ENCODE measurements at places on chromosomes 5 and 9.

GRCh38 chr9:36245906-36246305 lies 12.3 kb downstream of the GNE start:
- no peak for DNase-seq

DNA sequence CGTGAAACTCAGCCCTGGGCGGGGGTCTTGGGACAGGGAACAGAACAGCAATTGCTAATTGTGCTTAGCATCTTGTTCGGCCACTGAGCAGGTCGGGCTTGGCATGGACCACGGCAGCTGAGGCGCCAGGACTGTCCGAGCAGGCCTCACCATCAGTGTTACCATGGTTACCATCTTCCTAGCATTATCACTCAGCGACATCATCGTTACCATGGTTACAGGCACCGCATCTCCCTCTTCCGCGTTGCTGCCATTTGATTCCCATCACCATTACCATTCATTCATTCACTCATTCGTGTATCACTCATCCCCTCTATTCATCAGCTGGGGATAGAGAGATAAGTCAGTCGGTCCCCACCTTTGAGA lies 81.0 kb upstream of the ZBTB43 start:
- DNase-seq, result no peak

DNA sequence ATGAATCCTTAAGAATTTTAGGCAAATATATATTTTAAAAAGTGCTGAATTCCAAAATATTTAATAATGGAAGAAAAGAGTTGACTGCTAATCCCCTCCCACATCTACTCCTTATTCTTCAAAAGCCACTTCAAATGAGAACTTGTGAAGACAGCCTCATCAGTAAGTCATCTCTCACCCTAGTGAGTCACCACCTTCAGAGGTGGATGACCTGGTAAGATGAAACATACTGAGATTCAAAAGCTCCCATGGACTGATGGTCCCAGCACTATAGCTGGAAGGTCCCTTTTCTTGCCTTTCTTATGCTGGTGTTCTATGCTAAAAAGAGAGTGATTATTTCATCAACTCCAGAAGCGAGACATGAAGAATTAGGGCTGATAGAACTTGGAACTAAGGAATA lies 37.8 kb upstream of the SPDL1 start:
- DNase-seq, result no peak

GRCh38 chr9:18245911-18246310 lies 228.0 kb upstream of the ADAMTSL1 start:
- DNase-seq, result no peak

- no peak for DNase-seq
Observed at GRCh38 chr5:96049398-96050272, 88.0 kb upstream of the ELL2 start.

Data from stimulated activated CD4-positive, alpha-beta T cell treated with anti-CD3 and anti-CD28 coated beads, Interleukin-1b, Interleukin-23, amount 100 ng/mL, for 1 hour (primary cell).